SW 1271 (cell line): ENCODE measurements at places on chromosomes 4 and X.
A peak's percentile ranks its signal among the peaks of the same experiment; 100 is the strongest.

GRCh38 chr4:164514765-164515164 lies 239.2 kb upstream of the SMIM31 start:
- no peak for DNase-seq

- DNase-seq = no peak
Measured at GRCh38 chr4:83810428-83810827, 274.5 kb downstream of the GPAT3 start.

DNA sequence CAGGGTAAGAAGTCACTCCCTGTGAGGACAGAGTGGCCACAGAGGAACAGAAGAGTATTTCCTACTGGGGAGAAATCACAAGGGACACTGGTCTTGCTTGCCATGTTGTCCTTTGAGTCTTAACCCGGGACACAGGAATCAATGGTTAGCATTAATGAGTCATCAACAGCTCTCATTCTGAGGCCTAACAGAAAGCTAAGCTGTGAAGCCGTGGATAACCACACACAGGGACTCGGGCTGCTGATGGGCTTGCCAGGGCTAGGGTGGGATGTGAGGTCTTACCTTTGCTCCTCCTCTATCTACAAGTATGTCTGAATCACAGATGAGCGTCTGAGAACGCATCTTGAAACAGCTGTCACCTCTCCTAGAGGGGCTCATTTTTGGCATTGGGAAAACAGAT lies 22.2 kb downstream of the HELT start:
- no peak for DNase-seq

GRCh38 chrX:81229229-81229628 lies 27.3 kb downstream of the SH3BGRL start:
- no peak for DNase-seq

DNA sequence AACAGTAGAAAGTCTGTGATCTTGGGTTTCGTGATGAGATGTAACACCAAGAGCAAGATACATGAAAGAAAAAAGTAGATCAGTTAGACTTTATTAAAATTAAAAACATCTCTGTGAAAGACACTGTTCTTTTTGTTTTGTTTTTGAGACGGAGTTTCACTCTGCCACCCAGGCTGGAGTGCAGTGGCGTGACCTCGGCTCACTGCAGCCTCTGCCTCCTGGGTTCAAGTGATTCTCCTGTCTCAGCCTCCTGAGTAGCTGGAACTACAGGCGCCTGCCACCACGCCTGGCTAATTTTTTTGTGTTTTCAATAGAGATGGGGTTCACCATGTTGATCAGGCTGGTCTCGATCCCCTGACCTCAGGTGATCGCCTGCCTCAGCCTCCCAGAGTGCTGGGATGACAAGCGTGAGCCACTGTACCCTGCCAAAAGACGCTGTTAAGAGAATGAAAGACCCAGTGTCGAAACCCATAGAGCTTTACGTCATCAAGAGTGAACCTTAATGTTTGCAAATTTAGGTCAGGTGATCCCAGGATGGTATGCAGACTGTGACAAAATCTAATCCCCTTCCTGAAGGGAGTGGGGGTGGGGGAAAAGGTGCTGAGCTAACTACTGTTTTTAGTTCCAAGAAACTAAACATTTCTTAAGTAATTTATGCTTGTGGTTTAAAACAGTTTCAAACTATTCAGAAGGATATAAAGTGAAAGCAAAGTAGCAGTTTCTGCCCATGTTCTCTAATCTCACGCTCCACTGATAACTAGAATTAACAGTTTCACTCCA lies 8.0 kb downstream of the OFD1 start:
- DNase-seq = no peak

DNA sequence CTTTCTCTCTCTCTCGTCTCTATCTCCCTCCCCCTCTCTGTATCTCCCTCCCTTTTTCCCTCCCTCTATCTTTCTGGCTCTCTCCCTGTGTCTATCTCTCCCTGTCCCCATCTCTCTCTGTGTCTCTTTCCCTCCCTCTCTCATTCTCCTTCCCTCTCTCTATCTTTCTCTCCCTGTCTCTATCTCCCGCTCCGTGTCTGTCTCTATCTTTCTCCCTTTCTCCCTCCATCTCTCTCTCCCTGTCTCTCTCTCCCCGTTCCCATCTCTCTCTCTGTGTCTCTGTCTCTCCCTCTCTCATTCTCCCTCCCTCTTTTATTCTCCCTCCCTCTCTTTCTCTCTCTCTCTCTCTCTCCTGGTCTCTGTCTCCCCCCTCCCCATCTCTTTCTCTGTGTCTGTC lies 22.9 kb downstream of the IL3RA start:
- no peak for DNase-seq

DNA sequence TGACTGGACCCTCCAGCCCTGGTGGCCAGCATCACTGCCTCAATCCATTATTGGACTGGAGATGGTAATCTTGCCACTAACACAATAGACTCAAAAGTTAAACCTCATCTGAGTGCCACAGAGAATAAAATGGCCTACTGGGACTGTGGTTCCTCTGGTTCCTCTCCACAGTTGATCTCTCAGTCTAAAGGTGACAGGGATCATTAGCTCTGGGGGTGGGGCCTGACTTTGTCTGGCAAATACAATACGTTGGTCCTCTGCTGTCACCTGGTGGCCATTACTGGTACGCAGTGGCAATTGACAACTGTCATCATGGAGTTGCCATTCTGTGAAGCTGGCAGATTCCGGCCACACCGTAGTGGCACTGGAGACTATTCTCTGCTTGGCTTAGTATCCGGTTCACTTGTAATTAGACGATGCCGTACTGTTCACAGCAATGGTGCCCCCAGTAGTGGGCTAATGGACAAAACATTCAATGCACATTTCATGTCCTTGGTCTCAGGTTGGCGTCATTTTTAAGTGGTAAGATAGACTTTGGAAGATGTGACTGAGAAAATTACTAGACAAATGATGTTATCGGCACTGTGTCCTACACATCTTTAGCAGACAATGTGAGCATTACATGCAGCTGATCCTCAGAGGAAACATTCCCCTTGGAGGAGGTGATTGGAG lies 6.7 kb downstream of the FGFBP2 start:
- DNase-seq = peak; percentile 48

- DNase-seq = no peak
Measured at GRCh38 chr4:8029689-8030088, 90.0 kb upstream of the AFAP1 start.

DNA sequence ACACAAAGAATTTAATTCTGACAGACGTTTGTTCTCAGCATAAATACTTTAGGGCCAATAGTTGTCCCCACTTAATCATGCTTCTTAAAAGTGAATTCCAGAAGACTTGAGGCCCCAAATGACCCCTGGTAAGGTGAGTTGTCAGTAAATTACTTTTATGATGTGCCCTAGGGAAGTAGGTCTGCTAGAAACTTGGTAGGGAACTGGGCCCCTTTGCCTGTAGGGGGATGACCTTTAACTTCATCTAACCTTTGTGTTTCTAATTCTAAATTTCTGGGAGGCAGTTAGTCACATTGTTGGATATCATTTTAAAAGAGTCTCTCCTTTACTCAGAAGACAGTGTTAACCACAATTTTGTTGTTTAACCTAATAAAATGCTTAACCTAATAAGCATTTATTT lies 28.8 kb downstream of the HHIP start:
- no peak for DNase-seq

DNA sequence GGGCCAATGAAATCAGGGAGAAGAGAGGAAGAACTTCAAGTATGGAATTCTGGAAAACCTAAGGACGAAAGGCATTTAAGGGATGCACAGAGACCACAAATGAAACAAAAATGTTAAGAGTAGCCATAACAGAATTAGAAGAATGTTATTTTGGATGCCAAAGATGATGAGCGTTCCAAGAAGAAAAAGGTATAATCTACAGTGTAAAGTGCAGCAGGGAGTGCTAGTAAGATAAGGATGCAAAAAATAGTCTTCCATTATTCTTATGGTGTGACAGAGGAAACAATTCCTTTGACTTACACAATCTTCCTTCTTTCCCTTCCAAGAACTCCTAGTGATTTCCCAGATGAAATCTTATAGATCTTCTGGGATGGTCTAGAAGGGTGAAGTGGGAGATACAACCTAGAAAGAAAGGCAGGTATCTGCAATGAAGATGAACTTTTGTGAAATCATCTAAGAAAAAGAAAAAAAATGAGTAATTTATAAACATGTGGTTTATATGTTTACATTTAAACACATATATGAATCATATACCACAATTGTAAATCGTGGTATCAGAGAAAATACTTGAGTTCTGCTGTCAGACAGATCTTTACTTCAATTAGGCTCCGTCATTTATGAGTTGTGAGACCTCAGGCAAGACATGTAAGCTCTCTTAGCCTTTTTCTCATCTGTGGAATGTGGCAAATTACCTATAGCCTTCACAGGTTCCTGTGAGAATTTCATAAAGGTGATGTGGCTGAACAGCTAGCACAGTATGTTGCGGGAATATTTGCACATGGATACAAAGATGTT lies 8.1 kb downstream of the MORF4L2 start:
- DNase-seq = no peak

GRCh38 chr4:45475548-45475947 lies 648.3 kb downstream of the GABRG1 start:
- DNase-seq = no peak

GRCh38 chr4:30882443-30882842 lies 162.3 kb downstream of the PCDH7 start:
- DNase-seq = no peak

GRCh38 chrX:9875801-9876200 lies 89.6 kb downstream of the SHROOM2 start:
- DNase-seq = no peak

DNA sequence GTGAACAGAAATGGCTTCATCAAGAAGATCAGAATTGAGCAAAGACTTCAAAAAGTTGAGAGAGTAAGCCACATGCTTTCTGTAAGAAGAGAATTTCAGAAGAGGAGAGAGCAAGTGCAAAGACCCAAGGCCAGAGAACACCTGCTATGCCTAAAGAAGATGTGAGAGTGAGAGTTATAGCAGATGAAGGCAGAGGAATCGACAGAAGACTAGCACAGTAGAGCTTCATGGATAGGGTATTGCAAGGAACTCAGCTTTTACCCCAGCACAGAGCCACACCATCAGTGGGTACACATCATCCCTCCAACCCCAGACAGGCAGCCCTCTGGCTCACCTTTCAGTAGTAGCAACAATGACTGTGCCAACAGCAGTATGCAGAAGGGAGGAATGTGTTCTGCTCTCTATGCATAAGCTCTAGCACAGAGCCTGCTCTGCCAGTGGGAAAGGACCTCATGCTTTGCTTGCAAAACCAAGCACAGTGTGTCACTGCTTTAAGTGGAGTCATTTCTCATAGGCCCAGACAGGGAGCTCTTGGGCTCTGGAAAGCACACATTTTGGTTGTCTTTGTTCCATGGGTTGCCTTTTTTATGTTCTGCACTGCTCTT lies 318.6 kb downstream of the NAF1 start:
- no peak for DNase-seq

DNA sequence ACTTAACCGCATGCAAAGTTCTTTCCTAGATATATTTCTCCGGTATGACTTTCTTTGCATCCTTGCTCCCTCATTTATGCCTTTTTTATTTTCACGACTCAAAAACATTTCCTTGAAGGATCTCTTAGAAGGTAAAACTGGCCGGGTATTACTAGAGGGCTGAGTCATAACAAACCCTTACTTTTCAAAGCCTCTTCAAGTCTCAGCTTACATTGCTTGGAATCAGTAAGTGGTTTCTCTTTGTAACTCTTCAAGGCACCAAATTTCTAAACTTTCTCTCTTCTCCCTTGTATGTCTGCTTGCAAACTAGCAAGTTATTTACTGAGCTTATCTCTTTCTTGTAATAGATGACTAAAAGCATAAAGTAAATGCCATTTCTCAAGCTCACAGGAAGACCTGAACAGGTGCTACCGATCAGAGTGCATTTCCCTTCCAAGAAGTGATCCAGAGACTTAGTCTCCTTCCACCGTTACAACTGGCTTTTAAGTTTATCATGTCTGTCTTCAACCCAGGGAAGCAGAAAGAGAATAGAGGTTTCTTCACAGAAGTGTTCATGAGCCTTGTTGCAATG lies 75.5 kb downstream of the ANXA10 start:
- no peak for DNase-seq

GRCh38 chr4:89285745-89286144 lies 21.9 kb downstream of the GPRIN3 start:
- no peak for DNase-seq

DNA sequence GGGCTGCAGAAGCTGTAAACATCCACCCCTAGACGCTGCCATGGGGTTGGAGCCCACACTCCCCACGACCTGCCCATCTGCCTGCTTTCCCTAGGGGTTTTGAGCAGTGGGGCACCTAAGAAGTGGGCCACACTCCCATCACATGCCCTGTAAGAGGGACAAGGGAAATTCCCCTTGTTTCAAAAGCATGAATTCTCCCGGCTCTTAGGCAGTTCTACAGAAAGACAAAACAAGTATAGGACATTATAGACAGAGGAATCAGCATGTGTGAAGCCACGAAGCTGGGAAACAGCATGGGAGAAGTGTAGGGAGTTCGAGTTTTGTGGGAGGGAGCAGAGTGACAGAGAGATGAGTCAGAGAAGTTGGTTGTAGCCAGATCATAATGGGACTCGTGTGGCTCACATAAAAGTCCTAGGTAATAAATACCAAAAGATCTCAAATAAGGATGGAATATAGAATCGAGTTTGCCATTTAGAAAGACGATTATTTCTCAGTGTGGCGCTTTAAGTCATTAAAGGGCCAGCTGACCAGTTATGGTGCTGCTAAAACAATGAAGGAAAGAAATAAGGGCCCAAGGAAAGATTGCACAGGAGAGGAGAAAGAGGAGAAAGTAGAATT lies 23.9 kb downstream of the APOO start:
- peak; percentile 2 for DNase-seq

GRCh38 chr4:175884048-175884447 lies 72.0 kb upstream of the GPM6A start:
- DNase-seq = no peak

DNA sequence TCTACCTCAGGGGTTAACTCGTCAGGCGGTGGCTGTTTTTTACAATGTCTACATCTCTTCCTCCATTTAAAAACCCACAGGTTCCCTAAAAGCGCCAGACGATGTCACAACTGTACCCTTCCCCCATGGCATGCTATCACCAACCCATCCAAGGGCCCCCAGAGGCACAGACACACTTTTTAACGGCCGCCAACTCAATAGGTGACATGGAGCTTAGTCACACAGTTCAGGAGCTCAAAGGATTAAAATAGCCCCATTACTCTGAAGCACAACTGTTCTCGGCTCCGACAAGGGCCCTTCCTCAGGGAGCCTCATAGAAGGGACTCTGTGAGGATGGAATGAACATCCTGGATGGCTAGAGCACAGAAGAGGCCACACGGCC lies 12.4 kb downstream of the SH3KBP1 start:
- DNase-seq = no peak

GRCh38 chr4:80340036-80340435 lies 4.5 kb downstream of the CFAP299 start:
- DNase-seq = no peak

DNA sequence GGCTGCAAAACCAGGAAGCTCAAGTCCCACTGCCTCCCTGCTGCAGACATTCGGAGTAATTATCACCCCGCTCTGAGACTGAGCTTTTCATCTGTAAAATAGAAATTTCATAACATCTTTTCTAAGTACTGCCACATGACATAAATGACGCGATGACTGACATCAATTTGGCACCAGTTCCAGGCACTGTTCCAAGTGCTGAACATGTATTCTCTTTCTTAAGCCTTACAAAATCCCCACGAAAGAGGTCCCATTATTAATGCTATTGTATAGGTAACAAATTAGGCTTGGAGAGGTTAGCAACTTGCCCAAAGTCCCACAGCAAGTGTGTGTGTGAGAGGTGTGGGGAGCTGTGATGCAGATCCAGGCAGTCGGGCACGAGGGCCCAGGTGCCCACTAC lies 56.4 kb downstream of the SLC2A9 start:
- no peak for DNase-seq

- no peak for DNase-seq
Measured at GRCh38 chr4:1357356-1358248, 10.6 kb downstream of the UVSSA start.
